Activated CD4-positive, alpha-beta T cell treated with anti-CD3 and anti-CD28 coated beads, Interleukin-2, amount 50 U/mL, for 16 hours (primary cell): ENCODE measurements at places on chromosomes 7 and 10.

DNA sequence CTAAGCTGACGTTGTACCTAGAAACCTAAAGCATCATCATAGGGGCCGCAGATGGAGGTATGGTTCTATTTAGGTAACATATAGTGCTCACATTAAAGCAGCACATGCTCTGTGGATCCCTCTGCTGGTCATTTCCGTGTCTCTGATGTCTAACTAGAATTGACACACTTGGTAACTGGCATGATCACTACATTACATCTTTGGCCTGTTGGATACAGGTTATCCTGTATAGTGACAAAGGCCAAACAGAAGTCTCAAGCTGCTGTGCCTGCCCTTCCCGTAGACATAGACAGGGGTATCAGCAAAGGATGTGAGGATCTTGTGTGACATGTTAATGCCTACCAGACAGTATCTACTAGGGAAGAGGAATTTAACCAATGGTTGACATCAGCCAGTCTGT lies 51.2 kb downstream of the KIF5B start:
- peak; percentile 49 for DNase-seq

GRCh38 chr7:157969995-157970394 lies 617.6 kb downstream of the PTPRN2 start:
- no peak for DNase-seq

DNA sequence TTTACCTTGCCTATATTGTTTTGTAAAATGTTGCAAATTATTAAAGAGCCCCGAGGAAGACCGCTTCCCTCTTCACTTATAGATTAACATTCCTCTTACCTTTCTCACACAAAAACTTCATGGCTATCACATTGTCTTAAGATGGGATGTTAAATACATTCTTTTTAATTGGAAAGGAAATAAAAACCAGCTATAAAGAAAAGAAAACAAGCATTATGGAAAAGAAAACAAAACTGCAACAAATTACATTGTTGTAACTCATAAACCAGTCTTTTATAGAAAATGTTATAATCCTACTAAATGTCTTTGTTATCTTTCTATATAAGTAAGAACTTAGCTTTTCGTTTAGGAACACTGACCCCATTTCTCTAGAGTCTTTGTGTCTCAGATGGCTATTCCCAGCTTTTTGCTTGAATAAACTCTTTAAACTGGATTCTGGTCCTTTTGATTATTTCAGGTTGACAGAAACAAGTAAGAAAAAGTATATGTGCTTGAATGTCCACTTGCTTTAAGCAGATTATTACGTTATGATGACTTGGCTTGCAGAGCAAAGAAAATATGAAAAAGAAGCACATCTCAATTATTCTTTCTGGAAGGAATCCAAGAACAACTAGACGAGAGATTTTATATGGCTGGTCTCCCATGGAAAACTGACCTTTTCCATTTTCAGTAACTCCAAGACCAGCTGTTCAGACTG lies 128.2 kb downstream of the AKR1D1 start:
- DNase-seq = no peak

DNA sequence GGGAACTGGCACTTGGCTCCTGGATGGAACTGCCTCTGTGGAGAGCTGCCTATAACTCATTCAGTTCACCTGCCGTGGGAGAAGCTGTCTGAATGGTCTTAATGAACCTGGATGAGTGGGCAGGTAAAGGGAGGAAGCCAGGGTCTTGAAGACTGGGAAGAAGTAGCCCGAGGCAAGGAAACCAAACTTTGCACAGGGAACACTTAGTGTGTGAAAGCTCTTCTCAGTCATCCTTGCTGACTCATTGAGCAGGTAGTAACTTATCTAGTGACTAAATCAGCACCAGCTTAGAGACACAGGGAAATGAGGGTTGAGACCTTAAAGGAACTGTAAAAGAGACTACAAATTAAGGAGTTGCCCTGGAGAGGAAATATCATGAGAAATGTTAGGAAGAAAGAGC lies 9.9 kb downstream of the LRRC4 start:
- no peak for DNase-seq

DNA sequence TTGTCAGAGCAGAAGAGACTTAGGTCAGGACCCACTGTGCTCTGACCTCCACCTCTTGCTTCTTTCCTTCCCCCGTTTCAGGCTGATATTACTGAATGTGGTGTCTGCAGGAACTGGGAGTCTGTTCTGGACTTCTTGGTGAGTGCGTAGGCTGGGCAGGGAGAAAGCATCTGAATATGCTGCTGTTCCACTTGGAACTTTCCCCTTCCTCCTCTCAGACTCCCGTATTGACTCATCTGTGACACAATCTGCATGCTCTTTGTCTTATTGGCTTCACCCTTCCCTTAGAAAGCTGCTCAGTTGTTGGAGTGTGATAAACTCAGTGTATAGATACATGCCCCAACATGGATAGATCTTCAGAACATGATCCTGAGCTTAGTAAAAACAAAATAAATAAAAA lies 137.6 kb upstream of the HABP2 start:
- DNase-seq = no peak

GRCh38 chr7:11170175-11170574 lies 196.5 kb downstream of the PHF14 start:
- no peak for DNase-seq

GRCh38 chr10:23479798-23480473 lies 41.1 kb downstream of the OTUD1 start:
- no peak for DNase-seq

GRCh38 chr10:99279626-99280111 lies 44.0 kb upstream of the HPSE2 start:
- no peak for DNase-seq

GRCh38 chr7:51340029-51340838 lies 23.6 kb upstream of the COBL start:
- no peak for DNase-seq

GRCh38 chr7:29935111-29935510 lies 54.5 kb downstream of the SCRN1 start:
- no peak for DNase-seq

GRCh38 chr7:49389871-49390479 lies 383.5 kb upstream of the VWC2 start:
- no peak for DNase-seq

DNA sequence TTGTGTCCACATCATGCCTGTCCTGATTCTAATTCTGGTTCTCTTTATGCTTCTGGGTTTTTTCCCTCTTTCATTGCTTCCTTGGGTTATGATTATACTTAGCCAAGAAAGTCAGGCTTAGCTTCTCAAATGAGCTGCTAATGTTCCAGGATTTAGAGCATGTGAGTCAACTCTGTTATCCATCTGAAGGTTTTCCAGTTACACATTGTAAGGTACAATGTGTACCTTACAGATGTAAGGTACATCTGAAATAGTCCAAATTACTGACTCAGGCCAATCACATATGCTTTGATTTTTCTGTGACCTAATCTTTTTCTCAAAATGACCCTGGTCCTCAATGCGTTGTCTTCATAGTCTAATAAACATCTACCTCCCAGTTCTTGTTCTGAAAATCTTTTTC lies 13.3 kb upstream of the MIOS start:
- DNase-seq = no peak

GRCh38 chr10:4093438-4093837 lies 308.4 kb upstream of the KLF6 start:
- no peak for DNase-seq

DNA sequence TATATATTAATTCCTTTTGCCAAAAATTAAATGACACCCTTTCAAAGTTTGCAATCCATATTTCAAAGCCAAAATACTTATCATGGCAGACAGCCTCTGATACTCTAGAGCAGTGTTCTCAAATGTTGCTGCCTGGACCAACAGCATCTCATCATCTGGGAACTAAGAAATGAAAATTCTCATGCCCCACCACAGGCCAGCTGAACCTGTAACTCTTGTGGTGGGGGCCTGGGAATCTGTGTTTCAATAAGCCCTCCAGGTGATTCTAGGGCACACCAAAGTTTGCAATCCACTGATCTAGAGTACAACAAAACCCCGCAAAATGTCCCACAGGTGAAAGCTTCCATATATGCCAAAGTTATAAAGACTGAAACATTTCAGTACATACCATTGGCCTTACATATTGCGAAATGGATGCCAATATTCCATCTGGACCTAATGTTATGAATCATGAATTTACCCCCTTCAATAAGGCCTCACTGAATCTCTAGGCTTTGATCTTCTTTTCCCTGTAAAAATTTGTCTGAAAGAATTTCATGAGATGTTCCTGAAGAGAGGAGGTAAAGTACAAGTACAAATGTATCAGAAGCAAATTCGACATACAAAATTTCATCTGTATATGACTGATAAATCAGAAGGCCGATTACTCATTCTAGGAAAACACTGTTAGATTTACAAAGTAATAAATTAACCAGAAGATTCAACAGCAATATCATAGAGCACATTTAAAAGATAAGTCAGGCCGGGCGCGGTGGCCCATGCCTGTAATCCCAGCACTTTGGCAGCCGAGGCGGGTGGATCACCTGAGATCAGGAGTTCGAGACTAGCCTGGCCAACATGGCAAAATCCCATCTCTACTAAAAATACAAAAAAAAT lies 25.3 kb upstream of the EPC1 start:
- no peak for DNase-seq

DNA sequence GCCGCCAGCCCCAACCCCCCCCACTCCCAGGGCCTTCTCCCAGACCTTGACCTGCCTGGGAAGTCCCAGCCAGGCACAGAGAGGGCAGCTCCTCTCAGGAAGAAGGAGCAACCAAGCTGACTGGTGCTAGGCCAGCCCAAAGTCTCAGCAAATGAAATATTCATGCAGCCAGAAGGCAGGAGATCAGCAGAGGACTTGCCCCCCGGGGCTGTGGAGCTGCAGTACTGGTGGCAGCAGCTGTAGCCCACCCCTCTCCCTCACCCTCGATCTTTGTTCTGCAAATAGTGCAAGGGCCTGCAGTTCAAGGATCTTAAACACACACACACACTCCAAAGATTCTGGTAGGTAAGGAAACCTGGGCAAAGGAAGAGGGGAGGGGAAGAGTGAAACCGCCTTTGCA lies 3.5 kb upstream of the SRRM3 start:
- DNase-seq = no peak
